ENCODE measurements at places on chromosomes 6 and 20. TPM values are rescaled to one million over a fixed set of nuclear protein-coding genes. Genes with fewer than 3 reads are reported as not detected.

The OPRM1 gene
- total RNA-seq, result not detected

The NTSR1 gene
- total RNA-seq, result not detected

The PSMB8 gene
- total RNA-seq, result 308 TPM

The CYP21A2 gene
- total RNA-seq, result 0.19 TPM

The KCNK15 gene
- total RNA-seq, result 1.0 TPM

The VGLL2 gene
- not detected for total RNA-seq

The TFAP2D gene
- total RNA-seq, result not detected

The PYGB gene
- total RNA-seq, result 19.6 TPM

The DZANK1 gene
- total RNA-seq, result 0.94 TPM

The WASF1 gene
- total RNA-seq, result 1.3 TPM

The TRAPPC3L gene
- not detected for total RNA-seq

The SLC24A3 gene
- total RNA-seq, result not detected

The ACSS1 gene
- total RNA-seq, result 10.1 TPM

The FHL5 gene
- total RNA-seq, result not detected

The HLA-DRB1 gene
- total RNA-seq, result 4.1 TPM

The NOX3 gene
- total RNA-seq, result not detected

The PRND gene
- total RNA-seq, result not detected

The LY6G6C gene
- not detected for total RNA-seq

The NXT1 gene
- total RNA-seq, result 36.9 TPM

The KHDRBS2 gene
- total RNA-seq, result not detected

The PTCRA gene
- total RNA-seq, result not detected

The CST2 gene
- not detected for total RNA-seq

The ABHD16B gene
- not detected for total RNA-seq

The NKAPL gene
- not detected for total RNA-seq

The ESR1 gene
- 0.54 TPM for total RNA-seq

The DEFB112 gene
- not detected for total RNA-seq

The APOM gene
- 2.6 TPM for total RNA-seq

All from activated naive CD4-positive, alpha-beta T cell treated with anti-CD3 and anti-CD28 coated beads for 36 hours (primary cell).